Stimulated activated CD4-positive, alpha-beta T cell treated with anti-CD3 and anti-CD28 coated beads, Interleukin-12 subunit alpha, Interleukin-12 subunit beta, amount 100 ng/mL, for 48 hours (primary cell): ENCODE measurements at places on chromosomes 7 and 10.

DNA sequence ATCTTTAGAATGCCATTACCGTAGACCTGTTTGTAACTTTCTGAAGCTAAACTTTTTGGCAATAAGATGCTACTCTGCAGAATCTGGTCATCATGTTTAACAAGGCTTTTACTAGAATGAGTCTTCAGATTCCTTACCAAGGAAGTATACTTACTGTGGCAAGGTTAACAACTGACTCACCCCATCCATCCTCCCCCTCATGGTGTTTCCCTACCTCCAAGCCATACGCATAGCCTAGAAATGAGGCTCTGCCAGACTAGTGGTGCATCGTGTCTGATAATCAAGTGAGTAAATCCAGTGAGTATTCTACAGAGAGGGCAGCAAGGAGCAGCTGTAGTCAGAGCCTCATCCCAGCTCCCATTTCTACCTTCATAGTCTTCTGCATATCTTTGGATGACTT is 223.6 kb downstream of the IPMK start:
- no peak for DNase-seq

GRCh38 chr10:67841737-67842136 is 3.7 kb upstream of the DNAJC12 start:
- DNase-seq = no peak

- no peak for DNase-seq
These were observed 1080.9 kb upstream of the C7orf33 start for GRCh38 chr7:147509541-147510200.

- DNase-seq = no peak
These were observed 86.4 kb upstream of the ELMO1 start for GRCh38 chr7:37534893-37535610.

- DNase-seq = no peak
These were observed 81.2 kb upstream of the PPIF start for GRCh38 chr10:79266084-79266483.

GRCh38 chr10:10520491-10521385 is 496.9 kb upstream of the CELF2 start:
- no peak for DNase-seq

GRCh38 chr7:5695727-5696345 is 85.6 kb downstream of the RNF216 start:
- DNase-seq = no peak

- DNase-seq = no peak
These were observed 4.3 kb downstream of the KCP start for GRCh38 chr7:128906001-128906765.

DNA sequence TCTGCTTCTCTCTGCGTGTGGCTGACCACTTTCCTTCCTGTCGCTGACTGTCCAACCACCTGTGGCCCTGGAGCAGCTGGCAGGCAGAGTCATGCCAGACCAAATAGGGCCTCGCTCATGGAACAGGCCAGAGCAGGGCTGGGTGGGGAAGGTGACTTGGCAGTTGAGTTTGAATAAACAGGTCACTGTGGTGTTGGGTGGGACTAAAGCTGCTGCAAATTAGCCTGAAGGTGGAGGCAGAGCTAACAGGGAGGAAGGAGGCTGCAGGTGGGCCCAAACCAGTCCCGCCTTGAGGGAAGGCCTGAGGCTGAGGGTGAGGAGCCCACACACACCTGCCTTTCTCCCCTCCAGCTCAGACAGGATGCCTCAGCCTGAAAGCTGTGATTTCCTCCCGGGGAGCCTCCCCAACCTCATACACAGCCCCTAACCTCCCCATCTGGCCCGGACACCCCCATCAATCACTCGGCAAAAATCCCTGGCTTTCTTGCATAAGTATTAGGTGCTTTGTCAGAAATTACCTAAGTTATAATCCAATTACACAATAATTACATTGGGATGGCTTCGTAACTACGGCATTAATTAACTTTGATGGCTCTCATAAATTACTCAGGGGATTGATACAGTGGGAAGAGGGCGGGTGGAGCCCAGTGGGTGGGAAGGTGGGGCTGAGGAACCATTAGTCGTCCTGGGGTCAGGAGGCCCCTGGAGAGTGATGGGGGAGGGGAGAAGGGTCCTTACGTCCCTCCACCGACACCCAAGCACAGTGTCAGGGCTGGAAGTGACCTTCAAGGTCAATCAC is 97.7 kb upstream of the PCBD1 start:
- no peak for DNase-seq

- DNase-seq = no peak
These were observed 76.9 kb upstream of the AGR3 start for GRCh38 chr7:16958724-16959123.

GRCh38 chr7:32223071-32223650 is 153.0 kb upstream of the PDE1C start:
- DNase-seq = no peak

DNA sequence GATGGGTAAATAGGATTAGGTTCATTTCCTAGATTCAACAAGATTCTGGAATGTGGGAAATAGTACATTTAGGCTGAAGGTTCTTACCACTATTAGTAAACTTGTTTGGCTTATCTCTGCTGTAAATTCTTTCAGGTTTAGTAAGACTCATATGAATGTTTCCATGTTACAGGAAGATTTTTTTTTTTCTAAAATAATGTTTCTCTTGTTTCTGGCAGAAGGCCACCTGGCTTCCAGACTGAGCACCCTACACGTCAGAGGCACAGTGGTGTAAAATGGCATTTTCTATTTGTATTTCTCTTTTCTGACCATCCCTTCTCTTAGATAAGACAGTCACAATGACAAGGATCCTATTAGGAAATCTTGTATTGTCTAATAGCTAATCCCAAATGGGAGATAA is 22.7 kb upstream of the AASS start:
- no peak for DNase-seq
